Stimulated activated CD4-positive, alpha-beta T cell treated with anti-CD3 and anti-CD28 coated beads, Interleukin-2, amount 100 ng/mL, for 48 hours (primary cell): ENCODE measurements at places on chromosomes 6 and 20.

- DNase-seq = no peak
Measured at GRCh38 chr20:41716436-41716835, 98.3 kb upstream of the CHD6 start.

- DNase-seq = no peak
Measured at GRCh38 chr20:4165984-4166725, 150.8 kb upstream of the RNF24 start.

DNA sequence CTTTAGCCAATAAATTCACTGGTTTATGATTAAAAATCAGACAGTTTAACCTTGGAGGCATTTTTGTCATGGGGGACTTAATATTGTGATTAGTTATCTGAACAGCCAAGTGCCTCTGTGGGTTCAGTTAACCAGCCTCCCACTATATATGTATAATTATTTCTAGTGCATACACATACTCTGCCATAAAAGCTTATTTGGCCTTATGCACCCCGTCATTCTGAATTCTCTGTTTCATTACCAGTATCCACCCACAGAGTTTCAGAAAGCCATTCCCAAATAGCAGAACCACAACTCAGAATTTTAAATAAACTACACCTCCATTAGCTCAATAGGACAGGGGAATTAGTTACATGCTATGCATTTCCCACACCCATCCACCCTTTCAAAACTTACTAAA, 279.7 kb downstream of the ZFAND3 start:
- no peak for DNase-seq

DNA sequence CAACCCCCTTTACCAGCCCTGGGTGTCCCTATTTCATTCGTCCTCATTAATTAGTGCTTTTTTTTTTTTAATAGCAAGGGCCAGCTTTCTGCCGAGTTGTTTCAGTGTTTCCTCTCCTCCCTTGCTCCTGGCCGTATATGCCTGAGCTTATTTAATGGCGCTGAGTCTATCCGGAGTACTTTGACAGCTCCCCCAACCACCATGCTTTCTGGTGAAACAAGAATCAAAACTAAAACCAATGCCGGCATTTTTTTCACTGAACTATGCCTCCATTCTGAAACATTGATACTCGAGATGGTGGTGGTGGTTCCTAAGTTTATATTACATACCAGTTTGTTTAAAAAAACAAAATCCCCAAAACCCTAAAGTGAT, 1.2 kb downstream of the DCBLD1 start:
- DNase-seq = no peak

- DNase-seq = no peak
Measured at GRCh38 chr6:53910834-53911233, 116.0 kb downstream of the LRRC1 start.

DNA sequence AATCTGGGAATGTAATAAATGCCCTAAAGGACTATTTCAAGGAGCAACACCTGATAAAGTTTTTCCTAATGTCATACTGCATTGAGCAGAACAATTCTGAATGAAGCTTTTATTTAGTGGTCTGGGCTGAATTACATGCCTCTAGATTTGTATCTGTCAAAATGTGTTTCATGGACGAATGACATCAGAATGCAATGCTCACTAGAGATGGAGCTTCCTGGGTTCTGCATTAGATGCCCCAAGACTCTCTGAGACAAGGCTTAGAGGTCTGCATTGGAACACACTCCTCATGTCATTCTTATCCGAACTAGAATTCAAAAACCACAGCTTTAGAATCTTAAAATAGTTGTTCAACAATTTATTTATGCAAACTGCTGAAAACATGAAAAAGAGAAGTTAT, 62.0 kb downstream of the SYNE1 start:
- no peak for DNase-seq

- no peak for DNase-seq
Measured at GRCh38 chr20:51511861-51512619, 30.5 kb downstream of the NFATC2 start.

- no peak for DNase-seq
Measured at GRCh38 chr6:125942672-125943527, 13.7 kb upstream of the HINT3 start.

DNA sequence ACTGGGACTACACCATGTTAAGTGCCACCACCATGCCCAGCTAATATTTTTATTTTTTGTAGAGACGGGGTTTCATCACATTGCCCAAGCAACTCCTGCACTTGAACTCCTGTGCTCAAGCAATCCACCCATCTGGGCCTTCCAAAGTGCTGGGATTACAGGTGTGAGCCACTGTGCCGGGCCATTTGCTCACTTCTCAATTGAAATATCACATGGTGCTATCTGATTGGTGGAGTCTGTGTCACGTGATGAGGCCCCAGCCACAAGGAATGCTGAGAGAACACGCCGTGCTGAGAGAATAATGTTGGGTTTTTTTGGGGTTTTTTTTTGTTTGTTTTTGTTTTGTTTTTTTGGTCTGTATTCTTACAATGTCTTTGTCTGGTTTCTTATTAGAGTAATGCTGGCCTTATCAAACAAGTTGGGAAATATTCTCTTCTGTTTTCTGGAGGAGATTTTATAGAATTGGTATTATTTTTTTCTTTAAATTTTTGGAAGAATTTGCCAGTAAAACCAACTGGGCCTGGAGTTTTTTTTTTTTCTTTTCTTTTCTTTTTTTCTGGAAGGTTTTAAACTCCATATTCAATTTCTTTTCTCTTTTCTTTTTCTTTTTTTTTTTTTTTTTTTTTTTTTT, 183.2 kb upstream of the KCNG1 start:
- DNase-seq = no peak

GRCh38 chr20:43345676-43346075, 112.0 kb upstream of the SRSF6 start:
- no peak for DNase-seq

- DNase-seq = no peak
Measured at GRCh38 chr6:5308066-5308465, 46.8 kb downstream of the FARS2 start.

GRCh38 chr6:88513471-88513870, 347.3 kb upstream of the CNR1 start:
- DNase-seq = no peak

GRCh38 chr6:167757821-167758220, 68.9 kb upstream of the AFDN start:
- DNase-seq = no peak

DNA sequence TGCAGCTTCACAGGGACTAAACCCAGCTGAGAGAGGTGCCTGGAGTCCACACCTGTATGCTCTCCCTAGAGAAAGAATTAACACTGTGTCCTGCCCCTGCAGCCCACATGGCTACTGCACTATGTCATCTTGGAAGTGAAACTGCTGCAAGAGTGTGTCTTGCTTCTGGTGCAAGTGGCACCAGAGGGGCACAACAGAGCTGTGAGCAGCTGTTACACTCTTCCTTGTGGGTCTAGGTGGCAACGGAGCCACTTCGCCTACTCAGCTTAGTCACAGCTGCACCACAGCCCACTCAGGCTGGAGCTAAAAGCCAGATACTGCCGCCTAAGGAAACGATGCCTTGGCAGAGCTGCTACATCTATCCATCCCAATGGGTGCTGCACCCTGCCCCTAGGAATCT, 391.4 kb downstream of the COL12A1 start:
- DNase-seq = no peak

DNA sequence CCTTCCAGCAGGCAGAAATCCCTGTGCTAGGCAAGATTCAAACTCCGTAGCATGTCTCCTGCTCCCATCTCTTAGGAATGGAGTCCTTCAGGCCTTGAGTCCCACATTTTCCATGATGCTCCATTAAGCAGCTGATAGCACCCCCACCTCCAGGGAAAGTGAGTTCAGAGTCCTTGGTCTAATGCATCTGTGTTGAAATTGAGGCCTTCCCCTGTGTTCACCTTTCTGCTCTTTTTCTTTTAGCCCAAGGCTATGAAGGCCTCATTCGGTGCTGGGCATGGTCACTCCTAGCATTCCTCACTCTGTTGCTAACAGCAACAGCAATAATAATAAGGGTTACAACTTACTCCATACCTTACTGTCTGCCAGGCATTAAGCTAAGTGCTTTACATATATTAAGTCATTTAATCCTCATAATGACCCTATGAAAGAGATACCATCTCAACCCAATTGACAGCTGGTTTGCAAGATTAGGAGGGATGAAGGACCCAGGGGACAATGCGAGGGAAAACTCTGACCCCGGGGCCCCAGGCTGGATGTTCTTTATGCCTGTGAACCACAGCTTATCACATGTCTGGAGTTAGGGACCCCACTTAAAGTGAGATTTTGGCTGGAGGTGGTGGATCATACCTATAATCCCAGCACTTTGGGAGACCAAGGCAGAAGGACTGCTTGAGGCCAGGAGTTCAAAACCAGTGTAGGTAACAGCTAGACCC, 17.5 kb upstream of the PANK2 start:
- DNase-seq = no peak

GRCh38 chr20:34037121-34037520, 43.4 kb downstream of the RALY start:
- peak; percentile 23 for DNase-seq

DNA sequence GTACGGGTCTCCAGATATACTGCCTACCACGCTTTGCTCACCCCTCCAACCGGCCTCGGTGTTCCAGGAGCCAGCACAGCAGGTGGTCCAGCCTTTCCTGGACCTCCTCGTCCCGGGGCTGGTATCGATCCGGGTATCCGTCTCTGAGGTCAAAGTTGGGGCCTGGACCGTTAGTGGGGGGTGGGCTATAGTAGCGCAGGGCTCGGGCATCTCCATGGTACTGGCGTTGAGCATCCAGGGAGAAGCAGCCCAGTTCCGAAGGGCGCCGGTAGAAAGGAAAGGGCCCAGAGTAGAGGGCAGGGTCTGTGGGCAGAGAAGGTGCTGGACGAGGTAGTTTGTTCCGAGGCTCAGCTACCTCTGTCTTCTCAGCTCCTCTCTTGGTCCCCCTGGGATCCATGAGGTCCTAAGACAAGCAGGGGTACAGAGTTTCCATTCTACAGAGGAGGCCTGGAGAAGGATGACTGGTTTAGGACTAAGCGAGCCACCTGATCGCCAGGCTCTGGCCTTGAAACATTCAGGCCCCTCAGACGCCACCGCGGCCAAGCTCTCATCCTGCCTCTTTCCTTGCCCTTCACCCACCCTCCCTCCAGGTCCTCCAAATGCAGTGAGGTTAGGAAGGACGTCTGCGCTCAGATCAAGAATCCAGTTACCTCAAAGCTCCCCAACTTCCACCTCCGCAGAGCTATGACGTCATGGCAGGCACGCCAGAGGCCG, 502 bp downstream of the DXO start:
- no peak for DNase-seq

- DNase-seq = no peak
Measured at GRCh38 chr20:9503526-9504245, 10.7 kb upstream of the LAMP5 start.

DNA sequence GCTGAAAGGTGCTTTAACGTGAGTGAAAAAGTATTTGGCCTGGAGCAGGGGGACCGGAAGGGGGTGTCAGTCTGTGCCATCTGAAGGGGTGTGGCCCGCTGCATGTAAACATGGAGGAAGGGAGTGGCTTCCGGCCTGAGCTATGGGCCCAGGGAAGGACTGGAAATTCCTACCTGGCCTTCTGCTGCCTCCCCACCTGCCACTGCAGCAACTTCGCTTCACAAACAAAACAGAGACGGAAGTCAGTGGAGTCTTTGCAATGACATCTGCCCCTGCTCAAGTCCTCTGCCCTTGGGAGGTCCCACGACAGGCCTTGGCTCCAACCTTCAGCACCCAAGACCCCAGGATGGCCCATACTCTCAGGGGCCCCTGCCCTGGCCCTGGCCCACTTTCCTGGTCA, 28.1 kb upstream of the FOXP4 start:
- no peak for DNase-seq

- DNase-seq = no peak
Measured at GRCh38 chr6:8627085-8627861, 191.9 kb upstream of the SLC35B3 start.

- DNase-seq = no peak
Measured at GRCh38 chr6:139515511-139515910, 141.1 kb upstream of the CITED2 start.

DNA sequence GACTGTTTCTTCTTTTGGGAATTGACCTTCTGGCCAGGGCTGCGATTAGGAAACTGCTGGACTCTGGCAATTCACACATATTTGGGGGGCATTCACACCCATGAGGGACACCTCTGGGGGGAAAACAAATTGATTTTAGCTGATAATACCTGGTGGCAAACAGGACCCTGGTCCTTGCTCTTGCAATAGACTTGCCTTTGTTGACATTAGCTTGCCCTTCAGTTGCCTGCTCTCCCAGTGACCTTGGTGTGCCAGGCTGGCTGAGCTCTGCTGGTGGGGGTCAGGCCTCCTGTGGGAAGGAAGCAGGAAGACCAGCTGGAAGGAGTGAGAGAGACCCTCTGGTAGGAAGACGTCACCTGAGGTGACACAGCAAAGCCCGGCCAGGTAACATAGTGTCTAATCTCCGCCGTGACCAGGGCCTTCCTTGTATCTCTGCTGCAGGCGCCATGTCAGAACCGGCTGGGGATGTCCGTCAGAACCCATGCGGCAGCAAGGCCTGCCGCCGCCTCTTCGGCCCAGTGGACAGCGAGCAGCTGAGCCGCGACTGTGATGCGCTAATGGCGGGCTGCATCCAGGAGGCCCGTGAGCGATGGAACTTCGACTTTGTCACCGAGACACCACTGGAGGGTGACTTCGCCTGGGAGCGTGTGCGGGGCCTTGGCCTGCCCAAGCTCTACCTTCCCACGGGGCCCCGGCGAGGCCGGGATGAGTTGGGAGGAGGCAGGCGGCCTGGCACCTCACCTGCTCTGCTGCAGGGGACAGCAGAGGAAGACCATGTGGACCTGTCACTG, 5.3 kb downstream of the CDKN1A start:
- DNase-seq = no peak

- DNase-seq = no peak
Measured at GRCh38 chr6:88840289-88840688, 123.1 kb downstream of the RNGTT start.

GRCh38 chr6:24296944-24297343, 60.9 kb downstream of the DCDC2 start:
- DNase-seq = no peak

GRCh38 chr20:10318291-10319024, 99.8 kb downstream of the SNAP25 start:
- DNase-seq = no peak

- no peak for DNase-seq
Measured at GRCh38 chr6:118523216-118523615, 24.9 kb upstream of the PLN start.

DNA sequence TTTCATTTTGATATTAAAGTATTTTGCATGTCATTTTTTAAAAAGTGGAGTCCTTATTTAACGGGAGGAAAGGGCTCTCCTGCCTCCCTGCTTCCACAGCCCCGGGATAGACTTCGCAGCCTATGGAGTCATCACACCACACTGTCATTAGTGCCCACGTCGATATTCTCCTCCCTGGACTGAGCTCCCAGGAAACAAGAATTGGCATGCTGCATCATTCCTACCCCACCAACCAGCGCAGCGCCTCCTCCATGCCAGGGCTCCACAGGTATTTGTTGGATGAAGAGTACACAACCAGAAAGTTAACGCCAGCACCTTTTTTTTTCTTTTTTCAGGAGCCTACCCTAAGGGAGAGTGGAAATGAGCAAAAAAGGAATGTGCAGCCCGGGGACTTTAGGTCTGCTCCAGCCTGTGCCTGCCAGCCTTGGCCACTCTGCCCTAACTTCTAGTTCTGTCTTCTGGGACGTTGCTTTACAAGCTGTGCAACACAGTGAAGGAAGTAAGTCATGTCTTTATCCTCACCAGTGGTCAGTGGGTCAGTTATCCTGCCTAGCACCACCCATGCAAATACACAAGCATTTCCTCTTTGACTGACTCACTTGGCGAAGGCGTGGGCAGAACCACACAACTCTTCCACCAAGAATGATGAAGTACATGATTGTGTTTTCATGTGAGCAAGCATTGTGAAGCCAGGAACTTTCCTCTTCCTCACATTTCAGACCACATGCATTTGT, 180.7 kb upstream of the UST start:
- no peak for DNase-seq
